ENCODE measurements at places on chromosomes 7 and 10. TPM values are rescaled to one million over a fixed set of nuclear protein-coding genes. Genes with fewer than 3 reads are reported as not detected.

- no peak for DNase-seq
These were observed at the start of gene BEND7 for GRCh38 chr10:13528875-13529713. Gene BEND7, minus strand, starts transcription at chr10:13529014. Its CDS starts 481 bp downstream, at chr10:13528533.

GRCh38 chr7:90645784-90646183 is 49.7 kb downstream of the CDK14 start:
- no peak for DNase-seq

GRCh38 chr7:115868369-115868768 is 162.2 kb downstream of the TFEC start:
- DNase-seq, result no peak

DNA sequence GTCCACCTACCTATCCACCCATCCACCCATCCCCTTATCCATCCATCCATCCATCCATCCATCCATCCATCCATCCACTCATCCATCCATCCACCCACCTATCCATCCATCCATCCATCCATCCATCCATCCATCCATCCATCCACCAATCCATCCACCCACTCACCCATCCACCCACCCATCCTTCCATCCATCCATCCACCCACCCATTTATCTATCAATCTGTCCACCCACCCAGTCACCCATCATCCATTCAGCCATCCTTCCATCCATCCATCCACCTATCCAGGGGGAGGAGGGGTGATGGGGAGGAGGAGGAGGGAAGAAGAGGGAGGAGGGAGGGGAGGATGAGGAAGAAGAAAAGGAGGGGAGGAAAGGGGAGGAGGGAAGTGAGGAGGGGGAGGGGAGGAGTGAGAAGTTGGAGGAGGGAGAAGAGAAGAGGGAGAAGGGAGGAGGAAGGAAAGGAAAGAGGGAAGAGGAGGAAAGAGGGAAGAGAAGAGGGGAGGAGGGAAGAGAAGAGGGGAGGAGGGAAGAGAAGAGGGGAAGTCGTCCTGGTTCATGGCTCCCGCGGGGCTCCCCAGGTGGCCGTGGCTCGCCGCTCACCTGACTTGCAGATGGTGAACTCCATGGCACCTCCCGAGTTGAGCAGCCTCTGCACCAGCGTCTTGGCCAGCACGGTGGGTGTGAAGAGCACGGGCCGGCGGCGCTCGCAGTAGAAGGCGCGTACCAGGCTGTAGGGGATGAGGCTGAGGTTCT is 68.8 kb upstream of the GNA12 start:
- no peak for DNase-seq

- DNase-seq, result no peak
These were observed 132.6 kb downstream of the CELF2 start for GRCh38 chr10:11150231-11150731.

- no peak for DNase-seq
These were observed 110.1 kb upstream of the POM121L12 start for GRCh38 chr7:52925332-52925731.

DNA sequence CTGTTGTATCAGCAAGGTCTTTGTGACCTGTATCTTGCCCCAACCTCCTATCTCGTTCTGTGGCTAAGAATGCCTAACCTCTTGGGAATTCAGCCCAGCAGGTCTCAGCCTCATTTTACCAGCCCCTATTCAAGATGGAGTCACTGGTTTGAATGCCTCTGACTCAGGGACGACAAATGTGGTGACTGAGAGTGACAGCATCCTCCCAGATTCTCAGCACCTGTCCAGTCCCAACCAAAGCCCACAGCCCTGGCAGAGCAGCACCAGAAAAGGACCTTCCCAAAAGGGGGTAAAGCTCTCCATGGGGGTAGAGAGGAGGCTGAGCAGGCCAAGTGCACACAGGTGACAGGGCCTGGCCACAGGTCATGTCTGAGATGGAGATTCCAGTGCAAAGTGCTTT is 35.4 kb upstream of the GPAM start:
- no peak for DNase-seq

DNA sequence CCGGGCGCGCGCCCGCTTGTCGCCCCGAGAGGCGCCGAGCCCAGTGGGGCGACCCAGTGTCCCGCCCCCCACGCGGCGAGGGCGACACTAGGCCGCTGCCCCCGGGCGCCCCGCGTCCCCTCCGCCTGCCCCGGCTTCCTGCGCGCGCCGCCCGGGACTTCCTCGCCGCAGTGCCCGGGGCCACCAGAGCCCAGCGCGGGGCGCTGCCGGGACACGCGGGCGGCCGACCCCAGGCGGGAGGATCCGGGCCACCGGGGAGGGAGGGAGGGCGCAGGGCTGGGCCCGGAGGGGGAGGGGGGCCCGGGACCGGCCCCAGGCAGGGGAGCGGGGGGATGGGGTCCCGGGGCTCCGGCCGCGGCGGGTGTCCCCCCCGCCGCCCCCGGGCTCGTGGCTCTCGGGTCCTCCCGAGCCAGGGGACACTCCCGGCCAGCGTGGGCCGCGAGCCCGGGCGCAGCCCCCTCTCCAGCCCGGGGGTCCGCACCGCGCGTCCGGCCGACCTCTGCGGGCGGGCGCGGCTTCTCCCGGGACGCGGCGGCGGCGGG is 435 bp upstream of the PWWP2B start:
- no peak for DNase-seq

DNA sequence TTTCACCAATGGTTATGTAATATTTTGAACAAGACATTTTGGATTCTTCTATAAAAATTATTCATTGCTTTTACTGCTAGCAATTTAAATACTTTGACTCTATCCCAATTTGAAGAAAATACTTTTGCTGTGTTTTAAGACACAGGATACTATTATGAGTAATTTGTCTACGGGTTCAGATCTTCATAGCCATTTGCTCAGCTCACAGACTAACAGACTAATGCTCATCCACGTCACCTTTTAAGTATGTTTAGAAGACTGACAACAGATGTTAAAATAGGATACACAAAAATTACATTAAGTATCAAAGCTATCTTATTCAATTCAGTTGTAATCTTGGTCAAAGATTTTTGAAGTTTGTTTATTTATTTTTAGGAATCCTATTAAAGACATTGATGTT is 251.3 kb upstream of the CHRM2 start:
- DNase-seq, result no peak

DNA sequence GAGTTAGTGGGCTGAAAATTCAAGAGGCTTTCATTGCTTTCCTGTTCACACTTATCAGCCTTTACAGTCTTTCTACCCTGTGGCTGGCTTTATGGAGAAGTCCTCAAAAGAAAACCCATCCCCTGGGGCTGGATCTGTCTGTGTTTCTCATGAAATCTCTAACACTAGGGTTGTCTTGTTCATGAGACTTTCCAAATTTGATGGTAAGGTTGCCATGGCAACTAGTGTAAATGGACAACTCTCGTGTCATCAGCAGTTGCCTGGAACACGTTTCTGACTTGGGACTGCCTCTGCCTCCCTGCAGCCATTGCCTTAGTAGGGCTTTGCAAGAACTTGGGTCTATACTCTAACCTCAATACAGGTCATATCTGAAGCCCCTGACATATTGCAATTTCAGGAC is 35.8 kb upstream of the PLPP4 start:
- DNase-seq, result no peak

DNA sequence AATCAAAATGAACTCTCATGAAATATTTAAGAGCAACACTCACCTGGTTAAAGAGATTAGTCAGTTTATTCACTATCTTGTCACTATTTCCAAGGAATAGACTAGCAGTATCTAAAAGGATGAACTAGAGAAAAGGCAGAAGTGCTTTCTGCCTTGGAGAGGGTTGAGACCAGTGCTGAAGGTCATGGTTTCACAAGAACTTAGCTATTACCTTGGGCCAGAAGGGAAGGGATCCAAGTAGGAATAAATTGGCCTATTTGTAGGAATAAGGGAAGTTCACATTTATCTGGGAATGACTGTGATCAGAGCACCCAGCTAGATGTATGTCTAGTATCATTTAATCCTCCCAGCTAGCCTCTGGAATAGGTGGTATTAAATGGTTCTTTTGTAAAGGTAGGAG is 347.2 kb downstream of the LRMDA start:
- no peak for DNase-seq

DNA sequence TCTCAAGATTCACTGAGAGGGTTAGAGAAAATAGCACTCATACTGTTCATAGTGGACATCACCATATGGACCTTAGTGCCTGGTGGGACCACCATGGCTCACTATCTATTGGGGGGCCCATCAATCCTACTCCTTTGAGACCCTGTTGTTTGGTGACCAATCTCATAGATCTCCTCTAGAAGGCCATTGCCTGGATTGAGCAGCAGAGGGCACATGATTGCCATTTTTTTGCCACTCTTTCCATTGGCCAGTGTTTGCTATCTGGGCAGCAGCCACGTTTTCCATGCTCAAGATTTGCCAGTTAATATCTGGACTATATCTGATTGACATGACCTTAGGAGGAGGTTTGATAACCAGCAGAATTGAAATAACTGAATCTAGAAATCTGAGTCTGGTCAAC is 244.5 kb downstream of the ITGB1 start:
- no peak for DNase-seq

- DNase-seq, result no peak
These were observed 280.3 kb downstream of the AUTS2 start for GRCh38 chr7:69878591-69878990.

GRCh38 chr10:1475098-1475591 is 262.2 kb downstream of the ADARB2 start:
- DNase-seq, result no peak

- no peak for DNase-seq
These were observed 47.5 kb upstream of the ADGRA1 start for GRCh38 chr10:133040198-133040597.

DNA sequence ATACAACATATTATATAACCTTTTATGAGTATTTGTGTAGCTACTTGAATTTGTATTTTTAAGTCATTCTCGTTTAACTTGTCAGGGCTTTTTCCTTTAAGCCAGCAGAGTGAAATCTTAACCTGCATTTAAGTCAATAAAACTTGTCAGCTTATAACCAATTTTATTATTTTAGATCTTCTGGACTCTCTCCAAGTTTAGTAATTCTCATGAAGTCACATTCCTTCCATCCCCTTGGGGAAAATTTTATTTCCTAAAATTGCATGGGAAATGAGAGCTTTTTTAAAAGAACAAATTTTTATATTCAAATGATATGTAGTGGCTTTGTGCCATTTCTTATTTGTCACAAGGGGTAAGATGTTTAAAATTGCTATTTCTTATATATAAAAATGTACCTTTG is 74.0 kb downstream of the SEPTIN7 start:
- no peak for DNase-seq

- no peak for DNase-seq
These were observed 265.9 kb downstream of the ZEB1 start for GRCh38 chr10:31584876-31585275.

DNA sequence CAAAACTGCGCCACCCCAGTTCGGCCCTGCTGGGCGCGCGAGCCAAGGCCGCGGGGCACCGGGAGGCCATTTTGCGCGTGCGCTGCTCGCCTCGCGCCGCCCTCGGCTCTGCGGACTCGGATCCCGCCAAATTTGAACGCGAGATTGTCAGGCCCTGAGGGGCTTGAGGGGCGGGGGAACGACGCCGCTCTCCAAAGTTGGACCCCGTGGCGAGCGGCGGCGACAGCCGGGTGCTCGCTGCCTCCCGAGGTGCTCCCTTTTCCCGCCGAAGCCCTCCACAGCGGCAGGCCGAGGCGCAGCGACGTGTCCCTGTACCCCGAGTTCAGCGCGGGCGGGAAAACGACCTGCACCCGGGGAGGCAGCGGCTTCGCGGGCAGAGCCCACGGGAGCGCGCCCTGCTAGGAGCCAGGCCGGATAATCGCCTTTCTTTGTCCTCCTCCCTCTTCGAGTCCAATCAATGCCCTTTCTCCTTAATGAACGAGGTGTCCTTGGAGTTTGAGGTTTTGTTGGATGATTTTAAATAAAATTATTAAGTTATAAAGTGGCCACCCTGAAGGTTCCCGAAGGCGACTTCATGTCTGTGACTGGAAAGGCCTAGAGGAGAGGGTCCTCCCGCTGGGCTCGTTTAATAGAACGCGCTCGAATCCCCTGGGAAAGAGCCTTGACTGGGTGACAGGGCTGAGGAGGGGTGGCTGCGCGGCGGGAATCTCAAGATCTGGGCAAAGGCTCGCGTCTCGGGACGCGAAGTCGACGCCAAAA is 10.7 kb upstream of the SPAG6 start:
- no peak for DNase-seq

DNA sequence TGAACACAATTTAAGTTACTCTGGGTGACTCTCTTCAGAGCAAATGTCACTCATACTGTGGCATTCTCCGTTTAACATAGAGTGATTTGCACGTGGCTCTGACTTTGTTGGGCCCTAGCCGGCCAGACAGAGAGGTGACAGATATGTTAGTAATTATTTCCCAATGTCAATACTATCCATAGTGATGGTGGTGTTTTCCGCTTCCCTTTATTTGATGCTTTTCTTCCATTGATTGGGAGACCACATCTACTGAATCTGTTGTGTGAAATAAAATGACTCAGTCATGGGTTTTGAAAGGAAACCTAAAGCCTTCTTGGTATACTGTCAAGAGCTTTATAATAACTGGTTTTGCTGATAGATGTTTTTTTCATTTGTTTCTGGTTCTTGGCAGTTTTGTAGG is 7.4 kb downstream of the AVL9 start:
- no peak for DNase-seq

- no peak for DNase-seq
These were observed 4.4 kb upstream of the PPP2R2D start for GRCh38 chr10:131896403-131896802.

DNA sequence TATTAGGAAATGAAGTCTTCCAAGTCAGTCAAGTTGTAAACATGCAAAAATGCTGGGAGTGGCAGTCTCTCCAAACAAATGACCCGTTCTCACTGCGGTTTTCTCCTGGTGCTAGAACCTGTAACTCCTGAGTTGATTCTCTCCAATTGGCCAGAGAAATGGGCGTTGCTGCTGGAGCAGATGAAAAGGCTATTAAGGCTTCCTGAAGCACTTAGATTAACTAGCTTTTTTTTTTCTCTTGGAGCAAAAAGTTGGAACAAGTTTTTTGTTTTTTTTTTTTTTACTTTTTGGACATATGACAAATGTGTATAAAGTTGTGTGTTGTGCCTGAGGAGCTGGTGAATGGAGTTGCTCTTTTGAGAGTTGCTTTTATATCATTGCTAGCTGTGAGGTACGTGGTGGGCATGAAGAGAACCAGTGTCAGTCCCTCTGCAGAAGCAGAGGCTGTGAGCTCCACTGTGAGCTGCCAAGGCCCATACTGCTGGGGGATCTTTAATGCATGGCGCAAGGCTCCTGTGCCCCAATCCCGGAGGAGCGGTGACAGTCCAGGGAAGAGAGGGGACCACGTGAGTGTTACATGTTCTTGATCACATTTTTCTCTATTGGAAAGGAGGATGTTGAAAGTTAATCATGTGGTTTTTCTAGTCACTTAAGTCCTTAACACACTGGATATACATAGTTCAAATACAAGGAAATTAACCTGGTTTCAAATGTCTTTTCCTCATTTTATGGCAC is 393.6 kb upstream of the GALNT17 start:
- peak; percentile 33 for DNase-seq

- DNase-seq, result no peak
These were observed 60.9 kb upstream of the CHRM2 start for GRCh38 chr7:136807598-136807997.

DLX6 gene
- total RNA-seq, result not detected

JCAD gene
- 47.6 TPM for total RNA-seq

CUBN gene
- total RNA-seq, result 38.9 TPM

KCTD7 gene
- total RNA-seq, result 21.6 TPM

OR2A1 gene
- not detected for total RNA-seq

GIMAP5 gene
- total RNA-seq, result 22.0 TPM

TMEM72 gene
- total RNA-seq, result 0.20 TPM

ADAM8 gene
- 9.6 TPM for total RNA-seq

VWA2 gene
- total RNA-seq, result 0.84 TPM

PON1 gene
- not detected for total RNA-seq

GJC3 gene
- 3.3 TPM for total RNA-seq

SPDYE8 gene
- total RNA-seq, result not detected

TMEM270 gene
- not detected for total RNA-seq
